ENCODE measurements at places on chromosomes 7 and 10.

DNA sequence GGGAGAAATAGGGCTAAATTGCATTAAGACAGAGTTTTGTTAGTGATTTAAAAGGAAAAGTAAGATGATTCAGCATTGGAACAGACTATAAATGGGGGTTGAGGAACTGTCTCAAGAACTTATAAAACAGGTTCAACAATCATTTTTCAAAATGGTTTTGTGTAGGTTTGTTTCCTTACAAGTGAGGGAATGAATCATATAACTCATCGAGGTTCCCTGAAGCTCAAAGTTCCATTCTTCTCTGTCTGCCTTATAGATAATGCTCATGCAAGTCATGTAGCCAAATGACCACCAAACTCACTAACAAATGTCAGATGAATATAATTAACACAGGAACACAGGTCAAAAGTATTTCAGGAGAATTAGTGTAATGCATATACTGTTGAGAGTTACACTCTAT lies 27.7 kb downstream of the ADAM22 start:
- DNase-seq = no peak

GRCh38 chr7:3164380-3164792 lies 120.7 kb upstream of the CARD11 start:
- no peak for DNase-seq

DNA sequence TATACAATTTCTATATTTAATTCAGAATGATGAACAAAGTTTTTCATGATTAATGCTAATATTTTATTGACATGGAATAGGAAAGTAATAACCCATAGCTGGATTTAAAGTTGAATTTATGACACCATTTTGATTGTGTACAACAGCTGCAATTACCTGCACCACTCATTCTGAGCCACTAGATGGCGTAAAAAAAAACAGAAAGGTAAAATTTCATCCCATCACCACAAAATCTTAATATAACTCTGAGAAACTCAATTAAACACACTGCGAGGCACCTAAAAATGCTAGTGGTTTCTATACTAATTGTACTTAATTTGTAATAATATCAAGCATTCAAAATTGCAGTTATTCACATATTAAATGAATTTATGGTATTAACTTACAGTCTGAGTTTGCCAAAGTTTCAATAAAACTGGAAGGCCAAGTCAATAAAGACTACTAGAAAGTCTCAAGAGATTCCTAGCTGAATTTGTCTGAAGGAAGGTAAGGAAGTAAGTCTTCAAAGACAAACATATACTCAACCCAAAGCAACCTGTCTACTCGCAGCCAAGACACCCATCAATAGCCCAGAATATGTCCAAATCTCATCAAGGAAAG lies 182.5 kb downstream of the SKAP2 start:
- DNase-seq = no peak

GRCh38 chr7:158406364-158406763 lies 181.3 kb downstream of the PTPRN2 start:
- DNase-seq = no peak

DNA sequence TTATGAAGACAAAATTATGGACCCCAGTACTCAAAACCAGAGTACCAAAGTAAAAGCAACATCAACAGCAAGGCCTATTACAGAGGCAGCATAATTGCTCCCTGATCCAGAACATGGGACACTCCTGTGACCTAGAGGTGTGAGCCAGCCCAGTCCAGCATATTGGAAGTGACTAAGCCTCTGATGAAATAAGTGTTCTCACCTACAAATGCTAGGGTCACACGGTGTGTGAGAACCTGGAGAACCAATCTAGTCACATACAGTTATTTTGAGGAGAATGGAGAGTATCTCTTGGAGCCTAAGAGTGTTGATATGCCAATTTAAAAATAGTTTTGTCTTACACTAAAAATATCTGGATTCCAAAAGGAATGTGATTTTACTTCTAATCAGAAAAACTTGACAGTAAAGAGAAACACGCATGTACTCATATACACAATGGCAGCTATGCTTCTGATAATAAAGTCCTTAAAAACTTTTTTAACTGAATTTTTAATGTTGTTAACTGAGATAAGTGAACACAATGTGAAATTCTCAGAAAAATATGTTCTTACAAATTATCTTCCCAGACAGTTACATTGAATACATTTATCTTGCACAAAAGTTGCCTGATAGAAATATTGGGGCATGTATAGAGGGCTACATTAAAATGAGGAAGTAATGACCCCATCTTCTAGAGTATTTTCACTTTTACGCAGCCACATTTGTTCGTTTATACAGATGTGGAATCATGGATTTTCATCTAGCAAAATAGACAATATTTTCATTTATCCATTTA lies 56.8 kb upstream of the CD36 start:
- no peak for DNase-seq

DNA sequence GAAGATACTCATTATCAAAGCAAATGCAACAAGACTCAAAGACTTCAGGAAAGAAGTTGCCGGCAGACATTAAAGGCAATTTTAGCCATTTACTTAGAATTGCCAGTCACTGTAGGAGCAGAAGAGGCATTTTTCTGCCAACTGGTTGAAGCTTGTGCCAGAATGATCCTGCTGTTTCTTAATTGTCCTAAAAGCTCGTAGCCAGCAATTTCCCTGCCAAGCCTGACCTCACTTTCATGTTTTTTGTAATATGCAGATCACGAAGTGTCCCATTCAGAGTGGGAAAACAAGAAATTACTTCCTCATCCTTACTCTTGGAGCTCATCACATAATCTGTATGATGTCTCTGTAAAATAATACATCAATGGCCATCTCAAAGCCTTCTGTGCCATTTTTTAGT lies 130.9 kb upstream of the ANKRD1 start:
- peak; percentile 33 for DNase-seq

DNA sequence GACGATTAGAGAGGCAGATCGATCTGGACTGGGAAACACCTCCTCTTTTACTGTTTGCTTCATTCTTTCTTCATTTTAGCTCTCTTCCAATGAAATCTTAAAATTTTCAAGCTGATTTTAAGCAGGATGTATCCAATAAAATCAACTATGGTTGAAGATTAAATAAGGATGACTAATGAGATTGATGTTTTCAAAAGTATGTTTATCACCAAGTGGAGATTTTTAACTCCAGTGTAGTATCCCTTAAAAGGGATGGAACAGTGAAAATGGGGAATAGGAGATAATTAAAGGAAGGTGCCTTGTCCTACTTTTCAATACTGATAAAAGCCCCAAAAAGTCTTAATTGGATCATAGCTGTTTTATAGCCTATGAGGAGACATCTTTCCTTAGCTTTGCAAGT lies 11.6 kb upstream of the LIPF start:
- DNase-seq = no peak

- DNase-seq = no peak
These were observed 73.3 kb upstream of the CACNB2 start for GRCh38 chr10:18066947-18067346.

DNA sequence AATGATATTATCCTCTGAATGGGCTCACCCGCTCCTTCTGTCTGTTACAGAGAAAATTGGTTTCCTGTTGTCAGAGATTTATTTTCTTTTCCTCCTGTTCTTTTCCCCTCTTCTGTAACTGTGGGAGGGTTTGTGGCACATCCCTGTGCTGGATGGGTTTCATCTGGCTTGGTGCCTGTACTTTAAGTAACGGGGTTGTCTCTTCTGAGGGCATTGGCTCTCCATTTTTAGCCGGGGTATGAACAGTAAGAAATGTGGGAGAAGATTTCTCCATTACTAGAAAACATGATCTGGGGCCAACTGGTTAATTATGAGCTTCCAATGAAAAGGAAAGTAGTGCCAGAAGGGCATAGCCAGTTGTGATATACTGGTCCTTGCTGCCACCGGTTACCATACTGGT lies 142.6 kb downstream of the SND1 start:
- no peak for DNase-seq

DNA sequence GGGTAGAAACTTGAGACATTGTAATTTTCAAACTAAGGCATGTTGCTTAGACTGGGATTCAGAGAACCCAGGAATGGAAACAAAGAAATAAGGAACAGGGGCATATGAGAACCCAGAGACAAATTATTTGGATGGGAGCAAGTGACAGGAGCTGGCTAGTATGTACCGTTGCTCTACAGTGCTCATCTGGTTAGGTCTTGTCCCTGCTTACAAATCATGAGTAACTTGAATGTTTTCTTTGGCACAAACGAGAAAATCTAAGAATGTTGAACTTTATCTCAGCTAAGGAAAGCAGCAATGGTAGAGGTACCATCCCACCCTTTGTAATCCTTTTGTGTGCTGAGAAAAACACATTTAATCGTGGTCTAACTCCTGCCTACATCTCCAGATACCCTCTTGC lies 116.0 kb upstream of the IMMP2L start:
- DNase-seq = no peak

DNA sequence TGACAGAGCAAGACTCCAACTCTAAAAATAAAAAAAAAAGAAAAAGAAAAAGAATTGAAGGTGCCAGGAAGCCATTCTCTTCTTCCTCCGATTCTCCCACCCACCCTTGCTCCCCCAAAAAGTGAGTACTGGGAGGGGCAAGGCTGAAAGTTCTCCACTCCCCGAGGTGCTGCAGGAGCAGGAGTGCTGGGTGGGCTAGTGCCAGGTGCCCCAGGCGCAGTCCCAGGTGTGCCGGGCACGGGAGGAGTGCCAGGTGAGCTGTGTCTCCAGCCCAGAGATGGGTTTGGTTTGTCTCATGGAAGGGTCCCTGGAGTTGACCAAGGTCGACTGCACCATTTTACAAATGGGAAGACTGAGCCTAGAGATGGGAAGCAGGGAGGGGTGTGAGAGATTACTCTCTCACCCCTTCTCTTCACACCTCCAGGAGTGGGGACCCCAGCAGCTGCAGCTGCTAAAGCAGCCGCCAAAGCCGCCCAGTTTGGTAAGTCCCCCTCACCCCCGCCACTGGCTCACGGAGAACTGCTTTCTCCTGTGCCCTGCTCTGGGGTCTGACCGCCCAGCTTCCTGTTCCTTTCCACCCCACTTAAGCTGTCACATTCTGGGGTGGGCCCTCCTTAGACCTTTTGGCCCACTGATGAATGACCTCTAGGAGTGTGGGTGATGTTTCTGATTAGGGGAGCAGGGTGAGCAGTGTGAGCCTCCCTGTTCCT lies 26.2 kb upstream of the LIMK1 start:
- DNase-seq = no peak

- DNase-seq = no peak
These were observed 60.9 kb downstream of the ST7 start for GRCh38 chr7:117014099-117014656.

- no peak for DNase-seq
These were observed 123.4 kb downstream of the CUX1 start for GRCh38 chr7:101940830-101941229.

DNA sequence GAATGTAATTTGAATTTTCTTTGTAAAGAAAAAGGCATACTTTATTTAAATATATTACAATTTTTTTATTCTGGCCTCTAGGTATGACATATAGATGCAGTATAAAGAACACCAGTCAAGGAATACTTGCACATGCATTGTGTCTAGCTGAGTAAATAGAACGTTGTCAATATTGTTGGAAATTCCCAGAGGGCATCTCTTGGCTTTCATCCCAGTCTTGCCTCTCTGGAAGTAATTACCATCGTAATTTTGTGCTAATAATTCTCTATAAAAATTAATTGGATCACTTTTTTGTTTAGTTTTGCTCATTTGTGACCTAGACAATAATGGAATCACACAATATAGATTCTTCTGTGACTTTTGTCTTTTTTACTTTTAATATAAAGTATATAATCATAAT lies 1052.3 kb upstream of the CELF2 start:
- DNase-seq = no peak

GRCh38 chr10:107579970-107580369 lies 415.5 kb upstream of the SORCS1 start:
- DNase-seq = no peak

GRCh38 chr7:10474048-10474447 lies 499.6 kb upstream of the PHF14 start:
- no peak for DNase-seq

DNA sequence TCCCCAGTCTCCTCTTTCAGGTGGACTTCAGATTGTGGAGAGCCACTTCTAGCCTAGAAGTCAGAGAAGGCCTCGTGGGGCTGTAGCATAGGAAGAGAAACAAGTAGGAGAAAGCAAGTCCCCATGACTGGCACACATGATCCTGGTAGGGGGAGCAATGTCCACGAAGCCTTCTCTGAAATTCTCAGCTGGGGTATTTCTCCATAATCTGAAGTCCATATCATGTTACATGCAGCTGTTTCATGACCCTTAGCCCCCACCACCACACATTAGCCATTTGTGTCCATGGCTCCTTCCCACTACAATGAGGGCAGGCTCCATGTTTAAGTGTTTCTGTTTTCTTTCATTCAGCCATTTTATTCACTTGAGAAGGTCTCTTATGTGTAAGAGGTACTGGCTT lies 43.2 kb downstream of the LAMB4 start:
- DNase-seq = no peak

GRCh38 chr10:65993451-65993850 lies 932.4 kb upstream of the LRRTM3 start:
- DNase-seq = no peak

- peak; percentile 63 for DNase-seq
These were observed 17.6 kb downstream of the DNAJB12 start for GRCh38 chr10:72337039-72337629.

- DNase-seq = no peak
These were observed 11.6 kb downstream of the ADCK2 start for GRCh38 chr7:140684066-140684950.

GRCh38 chr10:24446739-24447138 lies 237.8 kb downstream of the KIAA1217 start:
- DNase-seq = no peak

- DNase-seq = no peak
These were observed 29.3 kb upstream of the INMT start for GRCh38 chr7:30722671-30723070.

DNA sequence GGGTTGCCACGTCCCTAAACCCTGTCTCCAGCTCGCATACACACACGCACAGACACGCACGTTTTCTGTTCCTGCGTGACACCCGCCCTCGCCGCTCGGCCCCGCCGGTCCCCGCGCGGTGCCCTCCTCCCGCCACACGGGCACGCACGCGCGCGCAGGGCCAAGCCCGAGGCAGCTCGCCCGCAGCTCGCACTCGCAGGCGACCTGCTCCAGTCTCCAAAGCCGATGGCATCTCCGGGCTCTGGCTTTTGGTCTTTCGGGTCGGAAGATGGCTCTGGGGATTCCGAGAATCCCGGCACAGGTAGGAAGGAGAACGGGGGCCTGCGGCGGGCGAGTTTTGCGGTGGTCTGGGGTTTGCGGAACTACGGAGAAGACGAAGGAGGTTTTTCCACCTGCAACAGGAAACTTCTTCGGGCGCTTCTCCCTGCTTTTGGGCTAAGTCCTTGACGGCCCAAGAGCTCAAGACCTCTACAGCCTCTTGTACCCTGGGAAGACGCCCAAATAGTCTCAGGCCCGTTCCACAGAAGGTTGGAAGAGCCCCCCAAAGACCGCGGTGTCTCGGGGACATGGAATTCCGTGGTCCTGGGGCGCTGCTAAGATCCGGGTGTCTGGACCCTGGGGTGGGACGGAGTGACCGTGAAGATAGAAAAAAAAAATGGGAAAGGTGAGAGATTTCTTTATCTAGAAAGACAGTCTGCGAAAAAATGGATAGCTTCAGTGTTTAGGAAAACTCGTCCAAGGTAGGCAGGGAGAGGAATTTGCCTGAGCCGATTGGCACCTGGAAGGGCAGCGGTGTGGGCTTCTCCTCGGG lies at the start of gene GAD2:
Gene GAD2 (plus strand): TSS at position 190 of the 811 bp plus-strand sequence. CDS start 36 bp downstream, at position 226.
- DNase-seq = no peak
